NCI-H2227 treated with DMSO at 0.1 percent for 48 hours (cell line): ENCODE measurements at places on chromosomes 12 and 14.
A peak's percentile ranks its signal among the peaks of the same experiment; 100 is the strongest.

- DNase-seq = no peak
Observed at GRCh38 chr14:46230540-46230939, 421.0 kb downstream of the RPL10L start.

- no peak for DNase-seq
Observed at GRCh38 chr12:31759632-31760459, 31.0 kb upstream of the AMN1 start.

GRCh38 chr12:26533211-26533610 is 299.8 kb downstream of the ITPR2 start:
- DNase-seq = no peak

DNA sequence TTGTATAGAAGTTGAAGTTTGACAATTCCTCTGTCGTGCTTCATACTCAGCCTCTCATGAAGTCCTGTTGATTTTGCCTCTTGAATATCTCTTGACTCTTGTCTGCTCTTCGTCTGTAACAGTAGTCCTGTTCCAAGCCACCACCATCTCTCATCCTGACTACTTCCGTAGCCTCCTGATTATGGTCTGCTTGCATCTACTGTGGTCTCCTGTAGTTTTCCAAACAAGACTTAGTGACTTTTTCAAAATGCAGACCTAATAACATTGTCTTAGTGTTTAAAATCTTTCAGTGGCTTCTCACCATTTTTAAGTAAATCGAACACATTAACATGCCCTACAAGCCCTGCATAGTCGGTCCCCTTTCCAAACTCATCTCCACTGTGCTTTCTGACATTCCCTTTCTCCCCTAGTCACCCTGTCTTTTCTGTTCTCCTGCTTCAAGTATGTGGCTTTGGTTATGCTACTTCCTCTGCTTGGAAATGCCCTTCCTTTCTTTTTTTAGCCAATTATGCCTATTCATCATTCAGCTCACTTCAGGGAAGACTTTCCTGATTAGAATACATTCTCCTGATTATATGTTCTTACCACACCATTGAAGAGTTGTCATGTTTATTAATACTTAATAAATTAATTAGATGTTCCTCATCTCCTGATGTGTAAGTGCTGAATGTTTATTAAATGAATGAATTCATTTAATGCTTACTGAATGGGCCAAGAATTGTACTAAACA is 2.0 kb downstream of the SCYL2 start:
- no peak for DNase-seq

GRCh38 chr14:104794993-104795780 is at the start of gene AKT1:
Gene AKT1 (minus strand): TSS chr14:104795748. CDS start chr14:104792643, 3,105 bp downstream.
- no peak for DNase-seq

DNA sequence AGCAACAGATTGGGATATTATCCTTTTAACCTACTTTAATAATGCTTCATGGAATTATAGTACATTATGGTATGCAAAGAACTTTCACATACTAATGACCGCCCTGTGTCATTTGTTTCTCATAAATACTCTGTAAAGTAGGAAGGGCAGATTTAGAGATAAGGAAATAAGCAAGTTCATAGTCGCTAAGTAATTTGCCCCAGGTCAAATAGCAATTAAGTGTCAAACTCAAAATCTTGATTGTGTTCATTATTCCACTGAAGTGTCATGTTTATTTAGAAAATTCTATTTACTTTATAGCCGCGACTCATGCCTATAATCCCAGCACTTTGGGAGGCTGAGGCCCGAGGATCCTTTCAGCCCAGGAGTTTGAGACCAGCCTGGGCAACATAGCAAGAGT is 98.7 kb upstream of the ATF1 start:
- no peak for DNase-seq

GRCh38 chr12:95412482-95413311 is 61.3 kb upstream of the METAP2 start:
- DNase-seq = peak; percentile 55

DNA sequence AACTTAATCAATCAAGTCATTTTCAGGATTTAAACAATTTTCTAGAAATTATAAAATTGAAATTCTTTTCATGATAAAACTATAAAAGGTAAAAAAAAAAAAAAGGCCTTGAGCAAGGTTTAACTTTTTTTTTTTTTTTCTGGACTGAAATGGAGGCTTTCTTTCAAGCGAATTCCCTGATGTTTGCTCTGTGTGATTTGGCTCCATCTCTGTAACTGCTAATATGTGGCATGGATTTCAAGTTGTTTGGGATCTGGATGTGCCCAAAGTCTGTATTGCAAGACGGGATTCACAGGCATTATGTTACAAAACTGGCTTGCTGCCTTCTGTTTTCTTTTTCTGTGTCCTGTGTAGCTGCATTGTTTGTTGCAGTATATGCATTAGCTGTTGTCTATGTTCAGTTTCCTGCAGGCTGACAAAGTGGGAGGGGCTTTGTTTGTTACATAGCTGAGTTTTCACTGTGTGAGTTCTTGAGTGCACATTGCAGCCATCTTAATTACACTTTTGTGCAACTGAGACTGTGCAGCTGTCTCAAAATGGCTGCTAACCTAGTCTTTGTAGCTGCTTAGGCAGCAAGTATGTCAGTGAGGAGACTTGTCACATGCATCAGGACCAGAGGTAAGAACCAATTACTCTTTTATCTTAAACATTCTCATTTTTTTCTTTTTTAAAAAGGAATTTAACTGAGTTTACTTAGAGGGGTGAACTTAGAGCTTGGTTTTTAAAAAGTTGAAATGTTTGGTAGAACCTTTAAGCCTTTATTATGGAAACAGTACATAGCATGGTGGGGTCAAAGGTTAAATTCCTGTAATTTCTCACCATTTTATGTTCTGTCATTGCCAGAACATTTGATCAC is 19.5 kb downstream of the ATF7IP start:
- peak; percentile 88 for DNase-seq

DNA sequence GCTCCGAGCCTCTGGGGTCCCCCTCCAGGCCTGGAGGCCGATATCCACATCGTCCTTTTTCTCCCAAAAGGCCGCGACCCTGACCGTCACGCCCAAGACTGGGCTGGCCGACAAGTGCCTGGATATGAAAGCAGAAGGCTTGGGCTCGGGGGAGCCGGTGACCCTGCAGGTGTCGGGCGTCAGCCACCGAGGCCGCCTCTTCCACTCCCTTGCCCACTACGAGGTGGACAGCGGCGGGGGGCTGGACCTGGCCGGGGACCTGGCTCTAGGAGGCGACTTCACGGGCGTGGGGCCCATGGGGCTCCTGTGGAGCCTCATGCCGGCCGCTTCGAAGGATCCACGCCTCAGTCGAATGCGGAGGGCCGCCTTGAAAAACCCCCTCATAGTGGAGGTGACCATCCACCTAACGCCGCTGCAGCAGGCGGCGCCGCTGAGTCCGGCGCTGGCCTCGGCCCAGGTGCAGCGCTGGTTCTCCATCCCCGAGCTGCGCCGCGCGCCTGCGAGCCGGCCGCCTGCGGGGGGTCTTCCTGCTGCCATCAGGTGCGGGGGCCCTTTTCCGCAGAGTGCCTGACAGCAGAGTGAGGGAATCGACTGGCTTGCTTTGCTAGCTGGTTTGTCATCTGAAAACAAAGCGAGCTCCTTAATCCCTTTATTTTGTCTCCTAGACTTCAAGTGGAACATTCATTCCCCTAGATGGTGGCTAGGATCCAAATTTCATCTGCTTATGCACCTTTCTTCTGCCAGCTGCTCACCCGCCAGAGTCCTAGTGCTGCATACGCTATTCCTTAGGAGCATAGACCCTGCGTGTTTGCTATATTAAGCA is 10.6 kb upstream of the DNAL1 start:
- peak; percentile 16 for DNase-seq

DNA sequence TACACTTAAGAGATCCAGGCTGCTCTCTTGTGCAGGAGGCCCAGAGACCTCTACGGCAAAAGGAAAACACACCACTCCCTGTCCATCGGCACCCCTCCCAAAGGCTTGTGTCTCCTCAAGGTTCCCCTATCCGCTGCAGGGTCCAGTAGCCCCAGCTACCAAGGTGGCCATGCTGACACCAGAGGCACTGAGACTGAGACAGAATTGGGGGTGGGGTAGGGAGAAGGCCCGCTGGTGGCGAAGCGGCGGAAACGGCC is 590 bp downstream of the DDIT3 start:
- DNase-seq = no peak

DNA sequence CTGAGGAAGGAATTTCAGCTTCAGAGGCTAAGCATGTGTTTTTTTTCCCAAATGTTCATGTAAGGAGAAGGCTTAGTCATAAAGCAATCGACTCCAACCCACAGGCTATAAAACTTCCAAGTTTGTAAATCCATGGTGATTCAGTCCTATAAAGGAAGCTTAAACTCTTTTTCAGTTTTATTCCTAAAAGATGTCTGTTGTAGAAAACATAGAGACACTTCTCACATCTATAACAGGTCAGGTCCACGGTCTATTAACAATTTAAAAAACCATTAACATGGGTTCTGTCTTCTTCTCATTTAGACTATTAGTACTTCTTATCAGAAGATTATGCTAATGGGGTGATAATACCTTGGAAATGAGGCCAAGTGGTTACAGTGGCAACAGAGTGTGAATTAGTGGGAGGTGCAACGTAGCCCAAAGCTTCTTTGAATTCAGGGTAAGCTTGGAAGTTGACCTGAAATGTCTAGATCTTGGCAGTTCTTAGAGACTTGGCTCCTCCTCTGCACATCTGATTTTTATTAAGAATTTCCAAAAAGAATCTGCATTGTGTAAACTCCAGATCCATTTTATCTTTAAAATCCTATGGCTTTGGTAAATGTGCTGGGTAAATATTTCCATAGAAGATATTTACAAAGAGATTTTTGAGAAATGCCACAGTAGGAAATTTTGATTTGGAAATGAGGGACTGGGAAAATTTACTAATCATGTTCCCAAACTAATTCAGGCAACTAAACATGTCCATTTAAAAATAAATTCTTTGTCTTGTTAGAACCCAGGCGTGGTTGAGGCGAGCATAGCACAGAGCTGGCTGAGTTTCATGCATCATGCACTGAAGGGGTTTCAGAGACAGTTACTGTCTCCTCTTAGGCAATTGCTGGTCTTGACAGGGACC is 86.4 kb downstream of the EML1 start:
- no peak for DNase-seq

DNA sequence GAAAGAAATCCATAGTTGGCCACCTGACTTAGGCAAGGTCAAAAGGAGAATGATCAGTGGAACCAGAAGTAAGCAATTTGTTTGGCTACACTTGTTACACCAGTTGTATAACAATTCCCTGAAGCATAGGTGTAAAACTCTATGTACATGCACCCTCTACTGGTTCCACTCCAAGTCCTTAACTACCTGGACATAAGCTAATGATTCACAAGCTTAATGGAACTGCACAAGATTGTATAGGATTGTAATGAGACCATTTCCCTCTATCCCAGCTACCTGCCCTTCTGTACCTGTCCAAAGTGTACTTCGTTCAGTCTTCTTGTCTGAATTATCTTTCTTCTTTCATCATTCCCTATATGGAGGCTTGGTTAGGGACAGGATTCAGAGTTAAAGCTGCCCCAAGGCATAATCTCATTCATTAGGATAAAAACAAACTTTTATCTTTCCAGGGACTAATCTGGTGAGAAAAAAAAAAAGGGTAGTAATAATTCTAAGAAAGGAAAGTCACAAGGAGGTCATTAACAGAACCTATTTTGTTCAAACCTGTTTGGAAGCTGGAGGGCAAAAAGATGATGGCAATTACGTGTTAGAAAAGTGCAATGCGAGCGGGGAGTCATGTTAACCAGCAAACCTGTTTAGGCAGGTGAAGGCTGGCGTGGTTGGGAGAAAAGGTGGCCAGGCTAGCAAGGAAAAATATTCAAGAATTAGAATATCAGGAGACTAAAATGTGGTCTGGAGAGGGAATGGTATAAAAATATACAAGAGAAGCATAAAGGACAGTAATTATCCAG is 2.8 kb upstream of the TMEM52B start:
- no peak for DNase-seq

DNA sequence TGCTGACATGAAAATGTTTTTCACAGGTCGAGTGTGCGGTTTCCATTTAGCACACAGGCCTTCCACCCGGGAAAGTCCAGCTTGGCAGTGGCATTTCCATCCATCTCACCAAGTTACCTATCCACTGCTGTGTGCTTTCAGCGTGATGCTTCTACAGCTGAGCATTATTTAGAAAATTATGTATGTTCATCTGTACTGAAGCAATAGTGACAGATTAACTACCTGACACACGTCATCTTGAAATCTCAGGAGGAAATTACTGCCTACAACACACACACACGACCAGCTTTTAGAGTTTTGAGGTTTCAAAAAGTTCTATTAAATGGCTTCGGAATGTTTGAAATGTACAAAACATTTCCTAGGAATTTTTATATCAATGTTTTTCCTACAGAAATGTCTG is 39.4 kb downstream of the IFNG-AS1 start:
- DNase-seq = no peak

DNA sequence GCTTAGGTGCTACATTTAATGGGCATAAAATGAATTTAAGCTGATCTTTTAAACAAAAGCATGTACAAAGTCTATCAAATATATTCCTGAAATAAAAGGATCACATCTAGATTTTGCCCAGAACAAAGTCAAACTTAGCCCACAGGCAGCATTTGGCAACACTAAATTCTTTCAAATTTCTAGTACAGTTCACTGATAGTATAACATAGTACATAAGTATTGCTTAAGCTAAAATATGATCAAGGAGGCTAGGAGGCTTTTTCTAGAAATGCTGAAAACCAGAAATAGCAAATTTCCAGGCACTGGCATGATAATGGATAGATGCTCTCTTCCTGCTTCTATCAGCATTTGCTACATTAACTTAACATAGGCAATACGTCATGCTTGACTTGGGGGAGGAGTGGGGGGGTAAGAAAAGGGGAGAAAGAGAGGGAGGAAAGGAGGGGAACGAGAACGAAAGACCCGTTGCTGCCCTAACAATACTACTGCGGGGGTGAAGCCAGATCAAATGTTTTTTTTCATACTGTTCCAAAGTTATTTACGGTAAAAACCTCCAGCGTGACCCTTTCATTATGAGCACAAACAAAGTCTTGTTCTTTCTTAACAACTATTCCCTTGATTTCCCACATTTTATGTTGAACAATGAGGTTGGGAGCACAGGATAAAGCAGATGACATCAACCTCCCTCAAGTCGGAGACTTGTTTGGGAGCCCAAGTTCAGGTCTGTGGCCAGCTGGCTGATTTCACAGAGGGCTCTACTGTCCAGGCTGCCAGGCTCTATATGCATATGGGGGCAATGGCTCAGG is 10.6 kb downstream of the TMED10 start:
- DNase-seq = no peak

DNA sequence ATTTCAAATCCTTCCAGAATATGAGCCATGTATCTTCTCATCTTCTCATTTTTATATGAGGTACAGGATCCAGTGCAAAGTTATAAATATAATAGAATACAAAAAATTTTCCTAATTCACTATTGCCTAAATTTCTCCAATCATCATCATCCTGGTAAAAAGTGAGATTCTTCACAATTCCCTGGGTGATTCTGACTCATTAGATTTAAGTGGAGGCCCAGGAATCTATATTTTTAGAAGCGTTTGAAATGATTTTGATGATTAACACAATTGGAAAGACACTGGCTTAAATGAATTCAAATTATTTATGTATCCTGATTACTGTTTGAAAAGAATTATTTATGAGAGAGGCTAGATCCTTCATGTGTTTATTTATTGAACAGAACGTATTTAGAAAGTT is 380.3 kb upstream of the PDE3A start:
- DNase-seq = no peak

- no peak for DNase-seq
Observed at GRCh38 chr12:16271062-16271461, 6.4 kb downstream of the SLC15A5 start.
